ENCODE measurements at places on chromosomes 7 and 10.

GRCh38 chr10:9274206-9274755 lies 1219.8 kb downstream of the GATA3 start:
- no peak overlapping the region for H3K27ac ChIP-seq
- no peaks in the 10 kb centered on the region for H3K4me1 ChIP-seq
- no peaks in the 10 kb centered on the region for H3K36me3 ChIP-seq
- H3K4me3 ChIP-seq = no peak overlapping the region

DNA sequence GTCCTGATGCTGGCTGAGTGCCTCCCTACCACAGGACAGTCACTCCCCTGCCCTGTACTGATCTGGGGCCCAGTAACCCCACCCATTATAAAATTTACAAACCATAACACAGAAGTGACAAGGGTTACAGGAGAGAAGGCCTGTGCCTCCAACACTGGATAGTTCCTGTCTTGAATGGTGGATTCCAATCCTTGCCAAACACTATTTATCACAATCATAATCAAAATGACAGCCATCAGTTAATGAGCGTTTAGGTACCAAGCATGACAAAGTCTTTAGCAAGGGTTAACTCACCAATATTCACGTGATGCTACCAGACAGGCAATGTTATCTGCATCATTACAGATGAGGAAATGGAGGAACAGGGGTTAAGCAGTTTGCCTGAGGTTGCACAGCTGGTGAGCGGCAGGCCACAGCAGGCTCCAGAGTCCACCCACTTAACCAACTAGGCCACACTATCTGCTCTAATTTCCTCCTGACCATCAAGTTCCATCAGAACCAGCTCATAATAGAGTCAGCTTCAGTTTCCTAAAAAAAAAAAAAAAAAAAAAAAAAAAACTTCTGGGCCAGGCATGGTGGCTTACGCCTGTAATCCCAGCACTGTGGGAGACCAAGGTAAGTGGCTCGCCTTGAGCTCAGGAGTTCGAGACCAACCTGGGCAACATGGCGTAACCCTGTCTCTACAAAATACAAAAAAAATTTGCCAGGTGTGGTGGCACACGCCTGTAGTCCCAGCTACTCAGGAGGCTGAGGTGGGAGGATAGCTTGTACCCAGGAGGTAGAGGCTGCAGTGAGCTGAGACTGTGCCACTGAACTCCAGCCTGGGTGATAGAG lies 14.2 kb downstream of the PDLIM1 start:
- no peak overlapping the region for H3K4me3 ChIP-seq
- H3K27ac ChIP-seq = peak overlapping the region; percentile 50
- DNase-seq = no peak
- H3K27me3 ChIP-seq = no peaks in the 10 kb centered on the region
- H3K4me1 ChIP-seq = peaks cover 19% of the 10 kb centered on the region

GRCh38 chr7:46603780-46604179 lies 682.7 kb upstream of the IGFBP3 start:
- no peaks in the 10 kb centered on the region for H3K27me3 ChIP-seq
- H3K4me3 ChIP-seq = no peak overlapping the region

DNA sequence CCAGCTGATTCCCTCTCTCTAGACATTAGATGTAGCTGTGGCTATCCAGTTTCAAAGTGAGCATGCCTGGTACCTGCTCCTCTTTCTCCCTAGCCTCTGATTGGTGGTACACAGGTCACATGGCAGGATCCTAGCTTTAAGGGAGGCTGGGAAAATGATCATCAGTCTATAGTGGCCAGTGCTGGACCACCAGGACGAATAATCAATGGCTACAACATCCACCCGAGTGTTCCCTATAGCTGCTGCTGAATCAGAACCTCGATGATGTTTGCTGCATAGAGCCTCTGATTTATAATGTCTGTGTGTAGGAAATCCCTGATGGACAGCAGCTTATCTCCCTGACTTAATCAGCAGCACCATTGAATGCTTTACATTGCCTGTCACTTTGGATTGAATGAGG lies 28.9 kb upstream of the LMTK2 start:
- H3K4me1 ChIP-seq = no peaks in the 10 kb centered on the region
- no peak for DNase-seq
- H3K4me3 ChIP-seq = no peak overlapping the region
- H3K27ac ChIP-seq = no peak overlapping the region

DNA sequence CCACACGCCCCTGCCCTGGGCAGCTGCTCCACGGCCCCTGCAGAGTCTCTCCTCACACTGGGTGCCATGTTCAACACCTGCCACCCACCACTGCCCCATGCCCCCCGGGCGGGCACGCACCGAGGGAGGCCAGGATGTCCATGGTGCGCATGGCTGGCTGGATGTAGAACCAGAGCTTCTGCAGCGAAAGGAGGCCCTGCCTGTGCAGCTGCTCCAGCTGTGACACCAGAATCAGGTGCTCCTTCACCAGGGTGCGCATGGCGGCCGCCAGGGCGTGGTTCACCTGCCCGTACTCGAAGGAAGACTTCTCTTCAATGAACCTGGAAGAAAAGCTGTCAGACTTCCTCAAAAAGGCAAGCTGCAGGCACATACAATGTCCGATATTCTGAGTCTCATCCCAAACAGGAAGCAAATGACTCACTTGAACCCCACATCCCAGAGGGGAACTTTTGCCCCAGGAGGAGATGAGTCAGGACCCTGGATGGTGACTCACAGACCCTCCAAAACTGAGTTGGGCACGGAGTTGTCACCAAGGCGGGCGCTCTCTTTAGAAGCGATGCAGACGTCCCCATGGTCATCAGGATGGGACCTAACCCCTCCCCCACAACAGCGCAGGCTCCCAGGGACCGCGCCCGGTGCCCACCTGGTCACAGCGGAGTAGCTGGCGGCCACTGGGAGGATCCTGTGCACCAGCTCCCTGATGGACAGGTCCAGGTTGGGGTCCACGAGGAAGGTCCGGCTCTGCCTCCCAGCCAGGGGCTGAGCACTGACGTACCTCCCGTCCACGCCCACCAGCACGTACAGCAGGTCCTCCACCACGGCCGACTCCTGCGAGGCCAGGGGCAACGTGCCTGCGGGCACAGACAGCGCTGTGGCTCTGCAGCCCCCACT lies 15.5 kb downstream of the TUBGCP2 start:
- peak overlapping the region; percentile 52 for H3K27ac ChIP-seq
- DNase-seq = peak; percentile 83
- H3K36me3 ChIP-seq = peaks cover 89% of the 10 kb centered on the region
- no peaks in the 10 kb centered on the region for H3K27me3 ChIP-seq

DNA sequence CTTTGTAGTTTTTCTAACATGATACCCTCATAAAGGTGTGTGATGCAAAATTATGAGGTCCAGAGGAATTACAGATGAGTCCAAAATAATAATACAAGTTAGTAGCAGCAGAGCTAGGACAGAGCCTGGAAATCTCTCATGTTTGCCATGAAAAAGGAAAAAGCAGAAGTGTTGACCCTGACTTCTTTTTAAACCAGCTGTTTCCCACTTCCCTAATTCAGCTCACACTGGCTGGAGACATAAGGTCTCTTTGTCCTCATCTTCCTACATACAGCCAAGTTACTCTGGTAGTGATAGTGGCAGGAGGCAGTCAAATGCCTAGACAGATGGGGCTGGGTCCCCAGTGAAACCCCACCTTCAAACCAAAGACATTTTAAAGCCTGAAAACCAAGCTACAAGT lies 269.2 kb downstream of the C7orf25 start:
- no peak overlapping the region for H3K4me3 ChIP-seq
- no peaks in the 10 kb centered on the region for H3K36me3 ChIP-seq
- no peak overlapping the region for H3K27ac ChIP-seq
- no peak for DNase-seq

DNA sequence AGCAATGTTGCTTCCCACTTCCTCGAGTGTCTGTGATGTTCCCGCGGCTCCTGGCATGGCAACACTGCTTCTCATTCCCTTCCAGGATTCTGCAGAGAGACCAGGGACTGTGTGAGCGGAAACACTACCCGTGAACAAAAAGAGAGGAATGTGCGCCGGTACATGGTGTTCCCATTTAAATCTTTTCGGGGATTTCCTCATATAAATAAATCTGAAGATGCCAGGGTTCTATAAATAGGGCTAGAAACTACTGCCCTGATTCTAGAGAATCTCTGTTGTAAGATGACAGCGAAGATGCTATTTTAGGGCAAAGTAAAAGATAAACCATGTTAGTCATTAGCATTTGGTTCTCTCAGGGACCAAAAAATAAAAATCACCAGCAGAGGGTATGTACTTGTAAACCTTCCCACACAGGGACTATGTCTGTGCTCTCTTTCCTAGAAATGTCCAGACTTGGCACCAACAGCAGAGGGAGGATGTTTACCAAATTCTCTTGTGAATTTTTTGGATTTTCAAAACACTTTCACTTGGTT lies 92.2 kb upstream of the DDC start:
- peaks cover 9% of the 10 kb centered on the region for H3K36me3 ChIP-seq
- H3K4me3 ChIP-seq = no peak overlapping the region
- no peaks in the 10 kb centered on the region for H3K27me3 ChIP-seq
- no peak for DNase-seq
- H3K27ac ChIP-seq = peak overlapping the region; percentile 57

GRCh38 chr7:55094092-55094690 lies 75.4 kb downstream of the EGFR start:
- no peaks in the 10 kb centered on the region for H3K27me3 ChIP-seq
- no peak overlapping the region for H3K27ac ChIP-seq
- no peaks in the 10 kb centered on the region for H3K36me3 ChIP-seq
- H3K4me3 ChIP-seq = no peak overlapping the region
- DNase-seq = no peak

DNA sequence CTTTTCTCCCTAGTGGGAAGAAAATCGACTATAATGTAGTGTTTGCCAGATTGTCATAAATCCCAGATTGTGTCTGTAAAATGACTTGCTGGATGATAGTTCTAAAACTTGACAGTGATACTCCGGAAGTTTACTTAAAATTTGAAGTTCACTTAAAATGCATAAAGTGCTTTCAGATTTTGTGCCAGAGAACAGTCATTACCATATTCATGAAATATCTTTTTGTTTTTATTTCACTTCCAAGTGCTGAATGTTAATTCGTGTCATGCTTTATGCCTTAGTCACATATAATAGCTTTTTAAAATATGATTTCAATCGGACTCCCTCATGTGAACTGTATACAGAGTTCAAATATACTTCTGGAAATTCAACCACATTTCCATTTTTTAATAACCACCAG lies 30.4 kb downstream of the PRPF18 start:
- no peak overlapping the region for H3K4me3 ChIP-seq
- H3K27ac ChIP-seq = no peak overlapping the region
- peak; percentile 51 for DNase-seq

DNA sequence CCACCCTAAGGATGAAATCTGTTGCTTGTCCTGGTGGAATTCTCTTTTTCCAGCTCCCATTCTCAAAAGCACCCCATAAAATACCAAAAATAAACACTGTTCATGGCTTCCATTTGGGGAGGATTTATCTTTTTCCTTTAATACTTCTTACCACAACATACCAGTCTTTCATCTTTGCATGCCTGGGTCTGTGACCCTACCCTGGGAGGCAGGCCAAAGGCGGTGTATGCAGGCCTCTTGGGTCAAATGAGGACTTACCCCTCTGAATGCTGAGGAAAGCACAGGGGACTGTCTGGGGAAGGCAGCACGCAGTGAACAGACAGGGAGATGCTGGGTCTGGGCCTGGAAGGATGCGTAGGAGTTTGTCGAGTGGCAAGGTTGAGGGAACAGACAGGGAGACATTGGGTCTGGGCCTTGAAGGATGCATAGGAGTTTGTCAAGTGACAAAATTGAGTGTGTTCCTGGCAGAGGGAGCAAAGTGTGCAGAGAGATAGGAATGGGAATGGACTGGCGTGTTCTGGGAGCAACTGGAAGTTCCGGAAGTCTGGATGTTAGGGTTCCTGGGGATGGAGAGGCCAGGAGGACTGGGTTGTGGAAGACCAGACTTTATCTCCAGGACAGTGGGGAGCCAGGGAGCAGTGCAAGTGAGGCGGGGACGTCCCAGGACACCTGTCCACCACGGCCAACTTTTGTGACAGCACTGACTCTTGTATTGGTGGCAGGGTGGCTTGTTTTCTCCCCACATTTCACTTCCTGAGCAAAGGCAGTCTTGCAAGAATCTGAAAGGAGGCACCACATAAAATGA lies 40.8 kb downstream of the MYL10 start:
- H3K27me3 ChIP-seq = no peaks in the 10 kb centered on the region
- H3K4me3 ChIP-seq = no peak overlapping the region
- no peaks in the 10 kb centered on the region for H3K4me1 ChIP-seq
- H3K27ac ChIP-seq = no peak overlapping the region
- H3K36me3 ChIP-seq = no peaks in the 10 kb centered on the region
- no peak for DNase-seq

GRCh38 chr7:107386548-107387102 lies 83.2 kb upstream of the GPR22 start:
- no peak overlapping the region for H3K4me3 ChIP-seq
- H3K4me1 ChIP-seq = peaks cover 12% of the 10 kb centered on the region
- H3K27ac ChIP-seq = no peak overlapping the region
- no peaks in the 10 kb centered on the region for H3K27me3 ChIP-seq
- H3K36me3 ChIP-seq = no peaks in the 10 kb centered on the region
- no peak for DNase-seq

- no peak overlapping the region for H3K4me3 ChIP-seq
- peaks cover 18% of the 10 kb centered on the region for H3K4me1 ChIP-seq
- H3K36me3 ChIP-seq = no peaks in the 10 kb centered on the region
Measured at GRCh38 chr10:102612964-102613275, 31.4 kb upstream of the TRIM8 start.

GRCh38 chr10:93267521-93267920 lies 193.8 kb downstream of the CYP26A1 start:
- no peak for DNase-seq
- H3K27me3 ChIP-seq = no peaks in the 10 kb centered on the region
- no peaks in the 10 kb centered on the region for H3K36me3 ChIP-seq
- H3K27ac ChIP-seq = no peak overlapping the region

- DNase-seq = no peak
- no peaks in the 10 kb centered on the region for H3K36me3 ChIP-seq
- H3K4me1 ChIP-seq = peaks cover under 1% of the 10 kb centered on the region
- no peak overlapping the region for H3K4me3 ChIP-seq
- no peaks in the 10 kb centered on the region for H3K27me3 ChIP-seq
Measured at GRCh38 chr7:958221-959200, 4.0 kb upstream of the ADAP1 start.

- no peak for DNase-seq
- no peaks in the 10 kb centered on the region for H3K4me1 ChIP-seq
Measured at GRCh38 chr7:105766421-105767073, 109.9 kb downstream of the ATXN7L1 start.

- H3K4me1 ChIP-seq = no peaks in the 10 kb centered on the region
- no peaks in the 10 kb centered on the region for H3K27me3 ChIP-seq
- H3K4me3 ChIP-seq = peak overlapping the region; percentile 41
- H3K27ac ChIP-seq = no peak overlapping the region
- H3K36me3 ChIP-seq = no peaks in the 10 kb centered on the region
- DNase-seq = peak; percentile 16
Measured at GRCh38 chr7:64463636-64464375, 99.1 kb downstream of the ZNF680 start.

- H3K4me3 ChIP-seq = no peak overlapping the region
- no peaks in the 10 kb centered on the region for H3K27me3 ChIP-seq
- DNase-seq = no peak
- H3K36me3 ChIP-seq = no peaks in the 10 kb centered on the region
Measured at GRCh38 chr7:101593556-101593955, 35.5 kb downstream of the MYL10 start.

Measured in left lung (tissue), 14 donors.